ENCODE measurements at places on chromosomes 5 and 9. TPM values are rescaled to one million over a fixed set of nuclear protein-coding genes. Genes with fewer than 3 reads are reported as not detected.
A peak's percentile ranks its signal among the peaks of the same experiment; 100 is the strongest.

Gene SPATA9
- total RNA-seq, result not detected

- peak overlapping the region; percentile 66 for H3K4me3 ChIP-seq
- no peak for DNase-seq
- no peaks in the 10 kb centered on the region for H3K4me1 ChIP-seq
- peaks cover 76% of the 10 kb centered on the region for H3K27me3 ChIP-seq
- no peaks in the 10 kb centered on the region for H3K36me3 ChIP-seq
- no peak overlapping the region for H3K27ac ChIP-seq
Observed at GRCh38 chr5:76403766-76404222, 709 bp downstream of the IQGAP2 start.

DNA sequence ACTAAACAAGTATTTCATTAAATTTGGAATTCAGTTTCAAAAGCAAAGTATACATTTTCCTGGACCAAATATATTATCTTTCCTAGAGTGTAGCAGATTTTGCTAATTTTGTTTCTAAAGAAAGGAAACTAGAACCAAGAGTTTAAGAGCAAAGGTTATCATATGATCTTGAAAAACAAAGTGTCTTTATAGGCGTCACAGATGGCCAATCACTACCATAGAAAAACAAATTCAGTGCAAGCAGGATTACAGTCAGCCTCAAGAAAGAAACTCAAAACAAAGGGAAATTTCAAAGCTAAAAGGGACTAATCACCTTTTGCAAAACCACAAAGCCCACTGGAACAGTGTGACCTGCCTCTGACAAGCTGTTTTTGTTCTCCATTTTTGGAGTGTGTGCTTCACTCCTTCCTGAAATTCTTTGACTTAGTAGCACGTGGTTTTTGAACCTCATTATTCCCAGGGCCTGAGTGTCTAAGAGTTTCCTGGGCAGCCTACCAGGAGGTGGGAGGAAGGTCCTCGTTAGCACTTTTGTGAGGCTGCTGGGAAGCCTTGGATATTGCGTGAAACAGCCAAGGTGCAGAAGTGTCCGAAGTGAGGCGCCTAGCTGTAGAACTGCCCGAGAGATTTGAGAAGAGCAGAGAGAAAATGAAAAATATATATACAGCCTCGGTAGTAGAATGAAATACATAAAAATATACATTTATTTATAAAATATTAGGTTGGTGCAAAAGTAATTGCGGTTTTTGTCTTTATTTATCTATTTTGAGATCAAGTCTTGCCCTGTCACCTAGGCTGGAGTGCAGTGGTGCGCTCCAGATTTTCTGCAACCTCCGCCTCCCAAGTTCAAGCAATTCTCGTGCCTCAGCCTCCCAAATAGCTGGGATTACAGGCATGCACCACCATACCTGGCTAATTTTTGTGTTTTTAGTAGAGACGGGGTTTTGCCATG, 246.1 kb downstream of the MARCHF11 start:
- no peaks in the 10 kb centered on the region for H3K36me3 ChIP-seq
- no peaks in the 10 kb centered on the region for H3K27me3 ChIP-seq
- DNase-seq, result no peak
- H3K4me1 ChIP-seq, result no peaks in the 10 kb centered on the region
- H3K4me3 ChIP-seq, result no peak overlapping the region
- no peak overlapping the region for H3K27ac ChIP-seq

Gene TXNDC8
- total RNA-seq, result not detected

DNA sequence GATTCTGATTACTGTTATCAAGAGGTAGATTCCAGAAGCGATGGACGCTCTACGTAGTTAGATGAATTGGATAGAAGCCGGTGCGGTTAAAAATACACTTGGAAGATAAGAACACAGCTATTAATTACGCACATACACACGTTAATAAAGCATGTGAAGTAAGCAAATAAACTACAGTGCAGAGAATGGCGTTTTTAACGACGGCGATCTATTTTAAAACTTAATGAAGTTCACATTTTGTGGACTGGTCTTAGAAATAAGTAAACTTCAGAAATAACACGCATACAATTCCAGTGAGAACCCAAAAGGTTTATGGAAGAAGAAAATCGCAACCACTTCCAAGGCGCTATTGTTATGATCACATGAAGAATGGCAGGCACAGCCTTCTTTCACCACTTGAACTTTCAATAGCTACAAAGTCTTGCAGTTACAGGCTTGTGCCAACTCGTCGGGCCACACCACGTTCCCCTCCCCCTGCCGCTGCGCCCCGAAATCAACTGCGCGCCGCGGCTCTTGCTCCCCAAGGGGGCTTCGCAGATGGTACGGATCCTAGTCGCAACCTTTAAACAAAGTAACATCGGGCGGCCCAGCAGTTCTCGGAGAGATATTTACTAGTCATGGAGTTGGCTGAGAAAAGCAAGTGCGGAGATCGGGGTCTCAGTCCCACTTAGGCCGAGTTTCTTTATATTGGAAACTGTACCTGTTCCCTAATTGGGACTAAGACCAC, 866 bp upstream of the SEMA6A start:
- peak overlapping the region; percentile 68 for H3K4me3 ChIP-seq
- peaks cover 11% of the 10 kb centered on the region for H3K4me1 ChIP-seq
- H3K27me3 ChIP-seq, result peaks cover 57% of the 10 kb centered on the region
- H3K27ac ChIP-seq, result no peak overlapping the region
- no peaks in the 10 kb centered on the region for H3K36me3 ChIP-seq
- DNase-seq, result no peak

DNA sequence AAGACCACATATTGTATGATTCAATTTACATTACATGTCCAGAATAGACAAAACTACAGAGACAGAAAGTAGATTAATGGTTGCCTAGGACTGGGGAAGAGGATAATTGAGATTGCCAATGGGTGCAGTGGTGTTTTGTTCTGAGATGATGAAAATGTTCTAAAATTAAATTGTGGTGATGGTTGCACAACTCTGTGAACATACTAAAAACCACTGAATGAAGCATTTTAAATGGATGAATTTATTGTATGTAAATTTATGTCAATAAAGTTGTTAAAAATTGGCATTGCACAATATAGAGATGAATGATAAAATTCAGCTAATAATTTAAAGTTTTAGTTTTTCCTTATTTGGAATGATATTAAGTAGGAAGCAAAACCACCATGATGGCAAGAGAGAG, 109.5 kb upstream of the NR4A3 start:
- no peaks in the 10 kb centered on the region for H3K36me3 ChIP-seq
- H3K27me3 ChIP-seq, result no peaks in the 10 kb centered on the region
- H3K4me1 ChIP-seq, result no peaks in the 10 kb centered on the region
- no peak overlapping the region for H3K27ac ChIP-seq

- no peaks in the 10 kb centered on the region for H3K36me3 ChIP-seq
- H3K27ac ChIP-seq, result no peak overlapping the region
- no peaks in the 10 kb centered on the region for H3K27me3 ChIP-seq
- DNase-seq, result no peak
- no peaks in the 10 kb centered on the region for H3K4me1 ChIP-seq
- no peak overlapping the region for H3K4me3 ChIP-seq
Observed at GRCh38 chr5:9537223-9538141, 8.4 kb downstream of the SEMA5A start.
